ENCODE measurements at places on chromosomes 16 and 17. TPM values are rescaled to one million over a fixed set of nuclear protein-coding genes. Genes with fewer than 3 reads are reported as not detected.

Gene CTRB1
- not detected for total RNA-seq

- DNase-seq, result no peak
Observed at GRCh38 chr16:50889276-50889675, 147.4 kb downstream of the CYLD start.

GRCh38 chr16:72928090-72928981 is 119.6 kb downstream of the ZFHX3 start:
- DNase-seq, result no peak

- no peak for DNase-seq
Observed at GRCh38 chr16:17602678-17603077, 131.9 kb upstream of the XYLT1 start.

- no peak for DNase-seq
Observed at GRCh38 chr17:1648173-1648962, 1.3 kb downstream of the RILP start.

Data from mammary epithelial cell (primary cell).